ENCODE measurements at places on chromosomes 1 and 21. TPM values are rescaled to one million over a fixed set of nuclear protein-coding genes. Genes with fewer than 3 reads are reported as not detected.

C1orf74 gene
- 1.7 TPM for total RNA-seq

SFN gene
- 188 TPM for total RNA-seq

- no peak overlapping the region for H3K4me3 ChIP-seq
- H3K27me3 ChIP-seq = no peaks in the 10 kb centered on the region
- H3K4me1 ChIP-seq = no peaks in the 10 kb centered on the region
Measured at GRCh38 chr21:27372381-27372780, 405.5 kb upstream of the ADAMTS5 start.

DNA sequence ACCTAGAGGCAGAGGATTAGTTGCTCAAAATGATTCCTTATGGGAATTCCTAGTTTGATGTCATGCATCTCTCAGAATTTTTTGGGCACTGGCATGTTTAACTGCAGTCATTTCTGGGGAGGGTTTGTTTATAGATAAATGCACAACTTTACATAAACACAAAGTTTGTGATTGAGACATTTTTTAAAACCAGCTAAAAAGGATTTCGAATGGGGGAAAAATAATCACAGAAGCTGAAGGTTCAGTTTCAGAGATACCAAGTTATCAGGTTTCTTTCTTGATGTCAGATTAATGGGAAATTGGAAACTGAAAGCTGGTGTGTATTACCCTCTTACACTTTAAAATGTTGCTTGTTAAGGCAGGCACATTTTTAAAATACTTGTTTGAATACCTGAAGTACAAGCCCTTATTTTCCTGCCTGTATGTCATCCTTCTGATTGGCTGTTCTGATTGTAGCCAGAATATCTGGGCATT lies 72.1 kb downstream of the DISP1 start:
- H3K4me1 ChIP-seq = no peaks in the 10 kb centered on the region
- DNase-seq = no peak
- no peak overlapping the region for H3K4me3 ChIP-seq
- no peaks in the 10 kb centered on the region for H3K27me3 ChIP-seq
- H3K27ac ChIP-seq = no peak overlapping the region

DMRTB1 gene
- not detected for total RNA-seq

DNA sequence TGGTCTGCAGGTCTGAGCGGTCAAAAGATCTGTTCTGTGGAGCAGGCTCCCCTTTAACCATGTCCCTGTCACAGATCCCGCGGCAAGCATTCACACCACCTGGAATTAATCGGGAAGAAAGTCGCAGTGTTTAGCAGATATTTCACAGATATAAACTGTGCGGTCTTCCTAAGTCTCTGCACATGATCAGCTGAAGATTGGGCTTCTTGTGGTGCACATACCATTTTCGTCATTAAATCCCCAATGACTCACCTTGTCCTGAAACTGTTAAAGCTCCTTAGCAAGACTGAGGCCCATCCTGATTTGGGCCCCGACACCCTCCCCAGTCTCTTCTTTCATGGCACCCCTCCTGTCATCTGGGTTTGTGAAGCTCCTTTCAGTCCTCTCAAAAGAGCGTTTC lies 158.8 kb downstream of the KIF26B start:
- H3K27me3 ChIP-seq = no peaks in the 10 kb centered on the region
- H3K4me1 ChIP-seq = no peaks in the 10 kb centered on the region
- no peaks in the 10 kb centered on the region for H3K36me3 ChIP-seq

ANGPTL1 gene
- total RNA-seq = not detected

GPR89B gene
- total RNA-seq = 12.0 TPM

DNA sequence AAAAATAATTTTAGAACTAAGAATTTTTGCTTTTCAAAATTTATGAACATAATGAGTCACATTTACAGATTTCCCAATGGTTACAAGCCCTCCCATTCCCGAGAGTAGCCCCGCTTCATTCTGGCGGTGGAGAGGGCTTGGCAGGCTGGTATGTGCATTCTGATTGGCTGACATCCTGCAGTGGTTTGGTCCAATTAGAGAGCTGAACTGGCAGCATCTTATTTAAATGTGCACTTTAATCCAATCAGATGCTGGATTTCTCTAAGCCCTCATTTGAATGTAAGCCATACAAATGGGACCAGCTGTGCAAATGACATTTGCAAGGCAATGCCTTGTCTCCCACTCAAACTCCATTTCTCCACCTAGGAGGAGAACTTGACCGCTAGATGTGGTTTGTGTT lies 18.0 kb upstream of the TRIM17 start:
- no peak for DNase-seq
- no peak overlapping the region for H3K4me3 ChIP-seq
- H3K4me1 ChIP-seq = no peaks in the 10 kb centered on the region
- 0 out of 2 replicates have a peak, but pooled peaks cover 2% of the 10 kb centered on the region for H3K27me3 ChIP-seq

Data from Panc1 (cell line).